ENCODE measurements at places on chromosomes 3 and 15.

GRCh38 chr3:5690490-5690889 lies 503.0 kb downstream of the EDEM1 start:
- DNase-seq, result no peak

DNA sequence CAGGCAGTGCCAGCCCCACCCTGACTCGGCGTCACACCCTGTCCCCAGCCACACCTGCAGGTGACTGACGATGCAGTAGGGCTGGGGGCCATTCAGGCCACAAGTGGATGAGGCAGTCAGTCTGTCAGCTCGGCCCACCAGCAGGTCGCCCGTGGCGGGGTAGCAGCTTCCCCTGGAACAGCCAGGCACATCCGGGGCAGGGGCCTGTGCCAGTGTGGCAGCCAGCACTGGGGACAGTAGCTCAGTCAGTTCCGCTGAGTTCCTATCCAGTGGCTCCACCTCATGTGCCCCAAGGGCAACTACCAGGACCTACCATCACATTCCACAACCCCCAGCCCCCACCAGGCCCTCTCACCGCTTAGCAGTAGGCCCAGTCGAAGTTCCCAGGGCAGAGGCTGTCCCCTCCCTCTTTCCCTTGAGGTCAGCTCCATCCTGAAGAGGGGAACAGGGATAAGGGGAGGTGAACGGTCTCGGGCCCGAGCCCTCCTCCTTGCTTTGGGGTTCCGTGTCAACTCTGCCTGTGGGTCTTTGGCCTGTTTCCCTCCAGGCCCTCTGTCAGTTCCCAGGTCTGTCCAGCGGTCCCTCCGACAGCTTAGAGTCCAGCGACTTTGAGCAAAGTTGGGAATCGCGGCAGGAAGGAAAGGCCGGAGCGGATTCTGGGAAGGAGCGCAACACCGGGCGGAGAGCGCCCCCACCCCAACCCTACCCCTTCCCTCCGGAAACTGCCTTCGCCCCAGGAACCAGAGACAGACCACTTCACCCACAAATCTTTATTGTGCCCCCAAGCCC lies at the start of gene LAMB2:
Gene LAMB2, minus strand, starts transcription at position 614 of the 789 bp plus-strand sequence. Its CDS starts 183 bp downstream, at position 431.
- no peak for DNase-seq

- DNase-seq, result peak; percentile 14
Observed at GRCh38 chr15:42385206-42385979, 26.1 kb downstream of the CAPN3 start.

- DNase-seq, result no peak
Observed at GRCh38 chr3:11522953-11523571, 120.7 kb downstream of the VGLL4 start.

- no peak for DNase-seq
Observed at GRCh38 chr15:86483936-86484335, 404.3 kb downstream of the AGBL1 start.

- DNase-seq, result no peak
Observed at GRCh38 chr3:117036259-117036799, 326.8 kb downstream of the TUSC7 start.

All from NCI-H1694 (cell line).